Inflammatory macrophage treated with lipopolysaccharide for 1 hour (primary cell): ENCODE measurements at places on chromosomes 3 and 15.

DNA sequence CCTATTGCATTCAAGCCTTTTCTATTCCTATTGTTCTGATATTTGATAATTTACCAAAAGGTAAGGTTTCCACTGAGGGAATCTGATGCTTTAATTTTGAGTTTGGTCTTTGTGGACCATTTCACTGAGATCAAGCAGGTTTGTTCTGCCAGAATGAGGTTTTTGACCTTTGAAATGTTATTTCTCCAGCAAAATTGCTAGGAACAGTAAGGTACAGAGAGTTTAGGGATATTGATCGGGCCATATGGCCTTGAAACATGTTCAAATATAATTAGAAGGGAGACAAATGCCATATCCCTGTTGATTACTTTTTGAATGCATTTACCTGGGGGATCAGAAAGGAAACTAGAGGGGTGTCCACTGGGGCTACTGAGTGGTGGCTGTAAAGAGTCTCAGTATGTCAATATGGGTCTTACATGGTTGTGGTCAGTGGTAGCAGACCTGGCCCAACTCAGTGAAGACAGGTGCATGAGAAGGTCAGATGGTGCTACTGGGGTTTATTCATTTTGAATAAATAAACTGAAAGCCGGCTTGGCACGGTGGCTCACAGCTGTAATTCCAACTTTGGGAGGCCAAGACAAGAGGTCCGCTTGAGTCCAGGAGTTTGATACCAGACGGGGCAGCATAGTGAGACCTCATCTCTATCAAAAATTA lies 100.2 kb downstream of the SV2B start:
- no peak for DNase-seq

- DNase-seq, result no peak
These were observed 52.0 kb upstream of the RAP2B start for GRCh38 chr3:153110041-153110440.

DNA sequence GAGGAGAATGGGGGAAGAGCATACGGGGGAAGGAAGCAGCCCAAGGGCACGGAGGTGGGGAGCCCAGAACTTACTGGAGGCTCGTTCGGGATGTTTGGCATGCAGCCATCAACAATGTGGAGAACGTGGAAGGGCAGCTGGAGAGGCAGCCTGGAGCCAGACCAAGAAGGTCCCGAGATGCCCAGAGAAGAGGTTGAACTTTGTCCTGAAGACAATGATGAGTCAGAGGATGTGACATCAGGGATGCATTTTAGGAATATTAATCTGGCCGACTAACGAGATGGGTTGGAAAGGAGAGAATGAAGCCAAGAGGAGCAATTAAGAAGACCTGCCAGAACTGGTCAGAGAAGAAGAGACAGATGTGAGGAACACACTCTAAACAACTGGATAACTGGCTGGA lies 98.2 kb downstream of the SRGAP3 start:
- DNase-seq, result no peak

DNA sequence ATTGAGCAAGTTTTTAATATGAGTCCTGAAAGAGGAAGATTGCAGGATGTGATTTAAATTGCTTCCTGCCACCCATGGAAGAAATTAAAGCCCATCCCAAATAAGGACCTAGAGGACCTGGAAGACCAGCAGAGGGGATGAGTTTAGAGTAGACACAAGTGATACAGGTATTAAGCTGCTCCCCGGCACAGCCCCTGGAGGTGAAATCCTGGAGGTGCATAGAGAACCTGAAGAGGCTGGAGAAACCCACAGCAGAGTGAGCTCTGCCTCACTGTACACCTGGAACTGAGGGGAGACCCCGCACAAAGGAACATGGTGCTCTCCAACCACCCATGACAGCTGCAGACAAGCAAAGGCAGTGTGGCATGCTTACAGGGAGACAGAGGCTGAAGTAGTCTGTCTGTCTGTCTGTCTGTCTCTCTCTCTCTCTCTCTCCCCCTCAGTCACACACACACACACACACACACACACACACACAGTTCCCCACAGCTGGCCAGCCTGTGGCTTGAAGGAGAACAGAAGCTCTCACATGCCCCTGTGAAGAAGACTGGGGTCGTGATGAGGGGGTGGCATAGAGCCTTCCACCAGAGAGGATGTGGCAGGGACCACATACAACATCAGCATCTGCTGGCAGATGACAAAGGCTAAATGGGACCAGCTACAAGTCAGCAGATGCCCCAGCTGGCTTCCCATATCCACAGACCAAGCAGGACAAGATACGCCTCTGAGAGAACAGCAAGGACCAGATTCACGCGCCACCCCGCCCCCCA lies 38.1 kb downstream of the FSIP1 start:
- DNase-seq, result no peak

DNA sequence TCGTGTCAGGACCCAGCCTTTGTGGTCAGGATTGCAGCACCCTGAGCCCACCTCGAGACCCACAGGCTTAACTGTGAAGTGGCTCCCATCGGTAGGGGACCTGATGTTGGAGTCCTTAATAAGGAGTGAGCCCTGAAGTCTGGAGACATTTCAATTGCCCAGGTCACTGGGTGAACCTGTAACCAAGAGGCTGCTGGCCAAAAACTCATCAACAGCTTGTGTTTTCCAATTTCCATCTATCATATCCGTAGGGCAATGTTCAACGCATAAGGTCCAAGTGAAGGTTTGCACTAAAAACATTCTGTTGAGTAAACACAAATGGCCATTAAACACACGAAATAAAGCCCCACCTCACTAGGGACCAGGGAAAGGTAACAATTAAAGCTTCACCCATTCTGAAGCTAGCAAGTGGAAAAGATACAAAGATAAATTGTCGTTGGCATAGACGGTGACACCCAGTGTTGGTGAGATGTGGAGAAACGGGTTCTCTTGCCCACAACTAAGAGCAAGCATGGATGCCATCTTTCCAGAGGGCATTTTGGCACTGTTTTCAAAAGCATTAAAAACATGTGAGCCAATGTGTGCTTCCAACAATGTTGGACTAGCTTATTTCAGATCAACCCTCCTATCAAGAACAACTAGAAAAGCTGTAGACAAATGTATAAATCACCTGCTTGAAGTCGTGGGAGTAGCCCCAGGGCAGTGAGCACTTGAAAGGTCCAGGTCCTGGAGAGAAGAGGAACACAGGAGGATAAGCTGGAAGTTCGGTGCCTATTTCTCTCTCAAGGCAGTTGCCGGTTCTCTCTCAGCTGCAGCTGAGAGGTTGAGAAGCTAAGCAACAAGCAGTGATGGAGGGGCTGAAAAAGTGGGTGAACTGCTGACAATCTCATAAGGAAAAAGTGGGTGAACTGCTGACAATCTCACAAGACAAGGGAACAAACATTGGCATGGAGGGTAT lies 56.3 kb upstream of the PCSK6 start:
- DNase-seq, result no peak

DNA sequence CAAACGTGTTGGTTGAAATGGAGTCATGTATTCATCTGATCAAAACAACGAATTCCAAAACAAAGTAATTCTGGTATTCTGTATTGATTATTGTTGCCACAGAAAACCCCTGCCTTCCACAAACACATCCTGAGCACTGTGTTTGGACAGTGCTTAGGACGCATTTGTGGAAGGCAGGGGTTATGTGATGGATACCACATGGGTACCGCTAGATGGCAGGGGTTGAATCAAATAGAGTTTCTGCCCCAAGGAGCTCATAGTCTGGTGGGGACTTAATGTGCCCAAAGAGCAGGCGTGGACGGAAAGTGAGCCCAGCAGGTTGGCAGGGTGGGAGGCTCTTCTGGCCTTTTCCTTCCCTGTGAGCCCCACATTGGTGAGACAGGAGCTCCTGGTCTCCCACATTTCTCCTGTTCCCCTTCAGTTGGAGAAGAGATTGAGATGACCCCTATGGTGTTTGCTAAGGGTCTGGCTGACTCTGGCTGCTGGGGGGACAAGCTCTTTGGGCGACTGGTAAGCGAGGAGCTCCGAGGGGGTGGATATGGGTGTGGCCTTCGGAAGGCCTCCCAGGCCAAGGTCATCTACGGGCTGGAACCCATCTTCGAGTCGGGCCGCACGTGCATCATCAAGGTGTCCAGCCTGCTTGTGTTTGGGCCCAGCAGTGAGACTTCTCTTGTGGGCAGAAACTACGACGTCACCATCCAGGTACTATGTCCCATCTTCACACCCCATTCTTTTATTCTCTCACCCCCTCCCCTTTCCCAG lies 22.1 kb upstream of the SLC28A1 start:
- no peak for DNase-seq

GRCh38 chr3:197404754-197405153 lies 106.3 kb upstream of the DLG1 start:
- DNase-seq, result no peak

GRCh38 chr15:77028451-77029165 lies 33.7 kb downstream of the PSTPIP1 start:
- no peak for DNase-seq

DNA sequence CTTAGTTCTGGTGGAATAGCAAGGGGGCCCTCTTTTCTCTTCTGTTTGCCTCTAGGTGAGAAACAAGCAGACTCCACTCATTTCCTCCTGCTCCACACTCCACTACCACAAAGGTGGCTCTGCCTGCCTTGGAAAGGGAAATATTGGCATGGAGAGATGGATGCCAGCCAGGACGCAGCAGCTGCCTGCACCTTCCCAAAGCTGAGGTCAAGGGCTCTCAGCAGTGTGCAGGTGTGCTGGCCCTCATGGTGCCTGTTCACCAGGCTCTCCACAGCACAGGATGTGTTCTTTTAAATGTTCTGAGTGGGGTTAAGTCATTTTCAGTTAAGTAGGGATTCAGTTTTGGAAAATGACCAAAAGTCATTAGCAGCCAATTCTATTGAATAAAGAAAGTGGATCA lies 211.2 kb upstream of the STRIT1 start:
- no peak for DNase-seq

GRCh38 chr15:35329521-35329961 lies 216.4 kb downstream of the DPH6 start:
- DNase-seq, result no peak

DNA sequence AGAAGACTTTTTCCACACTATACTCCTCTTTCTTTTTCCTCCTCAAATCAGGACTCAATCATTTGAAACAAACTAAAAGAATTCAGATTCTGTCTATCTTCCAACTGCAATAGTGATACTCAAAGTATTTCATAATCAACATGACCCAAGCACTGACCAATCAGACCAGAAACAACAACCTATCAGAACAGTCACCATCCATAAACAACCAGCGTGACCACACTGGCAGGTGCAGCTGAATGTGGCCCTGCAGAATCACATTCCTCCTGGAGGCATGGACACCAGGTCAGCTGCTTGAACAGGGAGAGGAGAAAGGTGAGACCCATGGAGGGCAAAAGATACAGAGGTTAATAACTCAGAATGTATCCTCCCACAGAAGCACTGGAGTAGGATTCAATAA lies 13.3 kb downstream of the HRG start:
- DNase-seq, result no peak

- no peak for DNase-seq
These were observed 74.6 kb upstream of the LEKR1 start for GRCh38 chr3:156751461-156752025.
